ENCODE measurements at places on chromosomes 6 and 20.

- no peak for DNase-seq
These were observed 132.3 kb upstream of the SULF2 start for GRCh38 chr20:47917549-47918070.

DNA sequence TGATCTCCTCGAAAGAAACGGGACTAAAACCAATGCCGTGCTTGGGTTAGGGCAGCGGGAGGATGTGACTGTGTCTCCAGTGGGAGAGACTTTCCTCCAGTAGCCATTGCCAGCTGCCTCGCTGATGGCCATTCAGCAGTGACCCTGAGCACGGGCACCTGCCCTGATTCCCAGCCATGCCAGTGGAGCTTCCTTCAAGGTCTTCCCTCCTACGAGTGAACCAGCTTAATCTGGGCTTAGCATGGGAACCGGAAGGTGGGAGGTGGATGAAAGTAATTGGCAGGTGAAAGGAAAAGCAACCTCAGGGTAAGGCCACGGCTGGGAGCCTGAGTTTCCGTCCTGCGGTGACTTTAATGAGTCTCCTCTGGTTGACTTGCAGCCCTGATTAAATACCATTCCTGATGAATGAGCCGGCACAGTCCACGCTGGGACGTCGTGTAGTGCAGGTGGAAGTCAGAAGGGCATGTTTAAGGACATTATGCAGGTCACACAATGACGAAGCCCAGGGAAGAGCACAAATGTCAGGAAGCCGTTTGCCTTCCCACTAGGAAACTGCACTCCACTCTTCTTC is 813.5 kb downstream of the QKI start:
- no peak for DNase-seq

GRCh38 chr20:44218446-44218845 is 7.9 kb upstream of the OSER1 start:
- peak; percentile 45 for DNase-seq

- no peak for DNase-seq
These were observed 637.8 kb upstream of the EYS start for GRCh38 chr6:66344796-66345195.

DNA sequence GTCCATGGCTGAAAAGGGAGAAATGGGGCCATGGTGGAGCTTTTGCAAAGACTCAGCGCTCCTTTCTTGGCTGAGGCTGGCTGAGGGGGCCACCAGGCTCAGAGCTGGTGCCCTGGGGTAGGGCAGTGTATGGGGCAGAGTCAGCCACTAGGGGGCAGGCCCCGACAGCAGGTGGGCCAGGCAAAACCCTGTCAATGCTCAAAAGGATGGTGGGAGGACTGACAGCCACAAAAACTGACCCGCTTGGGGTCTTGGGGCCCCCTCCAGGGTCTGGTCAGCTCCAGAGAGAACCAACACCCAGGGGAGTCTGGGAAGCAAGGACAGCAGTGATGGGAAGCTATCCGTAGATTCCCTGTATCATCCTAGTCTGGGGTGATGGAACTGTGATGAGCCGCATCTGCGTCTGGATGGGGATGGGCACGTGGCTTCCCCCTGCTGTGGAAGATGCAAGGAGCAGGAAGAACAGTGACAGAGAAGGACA is 306.9 kb downstream of the DHX35 start:
- peak; percentile 7 for DNase-seq

- DNase-seq = no peak
These were observed 30.7 kb upstream of the COL10A1 start for GRCh38 chr6:116156405-116157326.

DNA sequence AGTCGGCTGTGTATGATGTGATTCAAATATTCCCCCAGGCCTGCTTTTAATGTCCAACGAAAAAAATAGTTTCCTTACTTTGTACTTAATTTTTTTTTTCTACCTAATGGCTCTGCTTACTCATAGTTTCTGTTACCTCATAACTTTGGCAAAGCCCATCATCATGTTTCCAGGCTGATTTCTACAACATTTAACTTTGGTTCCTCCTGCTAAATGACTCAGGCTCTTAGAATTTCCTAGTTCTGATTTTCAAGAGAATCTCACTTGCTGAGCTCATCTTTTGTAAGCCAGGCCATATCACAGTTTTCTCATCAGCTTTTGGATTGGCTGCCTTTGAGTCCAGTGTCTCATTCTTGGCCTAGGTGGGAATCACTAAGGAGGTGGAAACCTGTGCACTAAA is 323.1 kb downstream of the HDGFL1 start:
- no peak for DNase-seq

GRCh38 chr6:161533266-161533665 is 259.4 kb upstream of the AGPAT4 start:
- DNase-seq = no peak

DNA sequence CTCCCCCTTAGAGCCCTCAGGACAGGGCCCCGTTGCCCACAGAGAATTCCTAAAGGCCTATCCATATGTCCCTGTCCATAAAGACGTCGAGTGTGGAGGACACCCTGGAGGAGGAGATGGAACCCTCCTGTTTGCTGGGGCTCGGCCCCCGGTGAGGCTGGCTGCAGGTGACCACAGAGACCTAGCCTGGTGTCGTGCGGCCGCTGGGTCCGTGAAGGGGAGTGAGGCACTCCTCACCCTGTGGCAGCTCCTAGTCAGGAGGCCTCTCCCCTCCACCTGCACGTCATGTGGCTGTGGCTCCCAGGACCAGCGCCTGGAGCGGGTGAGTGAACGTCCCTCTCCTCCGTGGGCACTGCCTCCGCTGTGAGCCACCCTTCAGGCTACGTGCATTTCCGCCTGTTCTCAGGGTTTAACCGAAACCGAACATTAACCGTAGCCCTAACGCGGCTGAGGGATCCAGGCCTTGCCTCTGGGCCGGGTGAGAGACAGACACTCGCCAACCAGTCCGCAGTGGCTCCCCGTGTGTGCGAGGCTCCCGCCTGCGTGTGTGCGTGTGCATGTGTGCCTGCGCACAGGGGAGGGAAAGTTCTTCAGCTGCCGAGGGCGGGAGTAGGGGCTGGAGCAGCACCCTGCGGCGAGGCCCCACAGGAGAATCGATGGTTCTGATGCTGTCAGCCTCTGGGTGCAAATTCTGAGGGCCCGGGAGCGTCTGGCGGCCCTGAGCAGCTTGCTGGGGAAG is 5.9 kb upstream of the TCEA2 start:
- DNase-seq = no peak

DNA sequence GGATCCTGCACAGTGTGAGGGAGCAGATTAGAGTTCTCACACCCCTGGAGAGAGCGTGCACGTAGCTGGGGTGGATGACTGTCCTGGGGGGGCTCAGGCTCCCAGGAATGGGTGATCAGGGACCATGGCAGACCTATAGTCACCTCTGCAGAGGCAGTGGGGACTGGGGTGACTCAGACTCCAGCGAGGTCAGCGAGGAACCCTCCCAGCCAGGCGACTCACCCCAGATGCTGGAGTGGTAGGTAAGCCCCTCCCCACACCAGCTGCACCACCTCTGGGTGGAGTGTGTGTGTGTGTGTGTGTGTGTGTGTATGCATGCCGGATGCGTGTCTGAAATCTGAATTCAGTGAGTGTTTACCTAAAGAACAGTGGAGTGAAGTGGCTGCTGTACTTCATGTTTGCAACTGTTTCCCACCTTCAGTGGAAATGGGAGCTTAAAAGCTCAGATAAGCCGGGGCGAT is 17.4 kb upstream of the GTSF1L start:
- no peak for DNase-seq

DNA sequence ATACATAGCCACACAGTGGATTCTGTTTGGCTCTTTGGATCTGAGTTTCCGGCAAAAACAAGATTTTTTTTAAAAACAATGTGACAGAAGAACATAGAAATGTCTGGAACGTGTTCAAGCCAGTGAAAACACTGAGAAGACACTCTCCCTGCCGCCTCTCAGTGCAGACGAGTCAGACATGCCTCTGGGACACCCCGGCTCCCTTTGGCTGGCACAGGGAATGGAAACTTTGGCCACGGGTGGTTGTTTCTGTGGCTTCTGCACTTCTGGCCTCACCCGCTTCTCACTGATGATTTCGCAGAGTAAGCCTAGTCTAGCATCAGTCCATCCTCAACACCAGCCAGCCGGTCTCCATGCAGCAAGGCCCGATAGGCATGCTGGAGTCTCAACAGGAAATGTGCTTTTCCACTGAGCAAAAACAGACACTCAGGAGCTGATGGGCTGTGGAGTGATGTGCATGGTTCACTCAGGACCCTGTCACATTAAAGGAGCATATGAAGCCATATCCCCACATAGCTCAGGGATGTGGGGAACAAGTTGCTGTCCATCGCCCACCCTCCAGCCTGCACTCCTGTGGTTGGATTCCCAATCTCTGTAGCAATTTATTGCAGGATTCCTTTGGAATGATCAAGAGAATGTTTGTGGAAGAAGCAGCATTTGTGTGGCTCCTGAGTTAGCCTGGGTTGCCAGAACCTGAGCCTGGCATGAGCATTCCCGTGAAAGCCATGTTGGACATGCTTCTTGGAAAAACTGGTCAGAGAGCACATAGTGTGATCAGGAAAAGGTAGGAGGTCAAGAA is 262.0 kb upstream of the RIN2 start:
- no peak for DNase-seq

DNA sequence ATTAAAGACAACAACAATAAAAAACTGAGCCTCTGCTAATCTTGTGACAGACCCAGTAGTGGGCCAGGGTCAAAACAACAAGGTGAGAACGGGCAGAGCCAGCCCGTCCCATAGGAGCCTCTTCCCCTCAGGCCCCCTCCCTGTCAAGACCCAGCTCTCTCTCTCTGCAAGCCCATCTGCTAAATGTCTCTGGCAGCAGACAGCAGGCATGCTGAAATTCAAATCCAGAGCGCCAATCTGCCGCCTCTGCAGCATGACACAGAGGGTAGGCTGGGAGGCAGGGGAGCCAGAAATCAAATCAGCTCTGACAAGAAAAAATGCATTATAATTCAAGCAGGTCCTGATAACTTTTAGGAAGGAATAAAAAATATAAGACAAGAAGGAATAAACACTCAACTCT is 26.3 kb downstream of the METTL24 start:
- DNase-seq = no peak
